HS-5 (cell line): ENCODE measurements at places on chromosomes 5 and 9.

DNA sequence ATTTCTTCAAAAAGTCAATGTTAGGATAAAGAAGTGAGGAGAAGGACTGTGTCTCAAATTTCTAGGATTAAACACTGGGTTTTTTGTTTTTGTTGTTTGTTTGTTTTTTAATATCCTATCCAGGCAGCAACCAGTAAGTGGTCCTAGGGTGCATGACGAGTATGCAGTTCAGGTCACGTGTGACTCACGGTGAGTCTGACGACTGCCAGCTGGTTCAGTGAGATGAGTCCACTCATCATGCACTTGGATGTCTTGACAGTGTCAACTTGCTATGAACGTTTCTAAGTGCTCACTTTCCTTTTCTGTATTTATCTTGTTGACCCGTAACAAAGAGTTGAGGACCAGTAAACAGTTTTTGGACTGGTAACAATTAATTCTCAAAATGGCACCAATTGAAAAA lies 32.7 kb downstream of the ATG10 start:
- peak; percentile 11 for DNase-seq

DNA sequence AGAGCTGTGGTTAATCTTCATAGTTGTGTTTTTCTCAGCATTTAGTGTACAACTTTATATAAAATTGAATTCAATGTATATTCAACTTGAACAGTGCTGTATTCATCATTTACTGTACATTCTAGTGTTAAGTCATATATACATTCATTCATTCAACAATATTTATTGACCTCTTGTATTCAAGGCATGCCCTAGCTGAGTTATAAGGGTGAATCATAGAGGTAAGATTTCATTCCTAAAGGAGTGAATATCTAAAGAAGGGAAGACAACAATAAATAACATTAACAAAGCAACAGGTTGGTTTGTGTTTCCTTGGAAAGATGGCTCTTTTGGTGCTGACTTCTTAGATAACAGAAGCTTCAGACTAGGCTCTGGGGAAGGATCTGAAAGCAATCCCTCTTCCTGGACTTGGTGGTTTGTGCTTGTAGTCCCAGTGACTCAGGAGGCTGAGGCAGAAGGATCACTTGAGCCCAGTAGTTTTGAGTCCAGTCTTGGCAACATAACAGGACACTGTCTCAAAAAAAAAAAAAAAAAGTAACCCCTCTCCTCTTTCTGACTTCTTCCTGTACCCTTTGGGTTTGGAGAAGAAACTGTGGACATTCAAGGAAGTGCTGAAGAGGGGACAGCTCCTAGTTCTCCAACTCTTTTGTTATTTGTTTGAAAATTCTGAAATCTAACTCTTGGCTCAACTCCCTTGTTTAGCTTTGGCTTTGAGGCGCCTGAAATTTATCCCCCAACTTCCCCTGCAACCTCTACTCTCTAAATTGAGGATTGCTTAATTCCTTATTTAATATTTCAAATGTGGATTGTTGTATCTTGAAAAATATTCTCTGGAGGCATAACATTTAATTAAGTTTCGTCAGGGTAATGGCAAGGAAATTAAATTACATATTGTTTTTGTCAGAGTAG lies 80.2 kb downstream of the OSTF1 start:
- DNase-seq = no peak

DNA sequence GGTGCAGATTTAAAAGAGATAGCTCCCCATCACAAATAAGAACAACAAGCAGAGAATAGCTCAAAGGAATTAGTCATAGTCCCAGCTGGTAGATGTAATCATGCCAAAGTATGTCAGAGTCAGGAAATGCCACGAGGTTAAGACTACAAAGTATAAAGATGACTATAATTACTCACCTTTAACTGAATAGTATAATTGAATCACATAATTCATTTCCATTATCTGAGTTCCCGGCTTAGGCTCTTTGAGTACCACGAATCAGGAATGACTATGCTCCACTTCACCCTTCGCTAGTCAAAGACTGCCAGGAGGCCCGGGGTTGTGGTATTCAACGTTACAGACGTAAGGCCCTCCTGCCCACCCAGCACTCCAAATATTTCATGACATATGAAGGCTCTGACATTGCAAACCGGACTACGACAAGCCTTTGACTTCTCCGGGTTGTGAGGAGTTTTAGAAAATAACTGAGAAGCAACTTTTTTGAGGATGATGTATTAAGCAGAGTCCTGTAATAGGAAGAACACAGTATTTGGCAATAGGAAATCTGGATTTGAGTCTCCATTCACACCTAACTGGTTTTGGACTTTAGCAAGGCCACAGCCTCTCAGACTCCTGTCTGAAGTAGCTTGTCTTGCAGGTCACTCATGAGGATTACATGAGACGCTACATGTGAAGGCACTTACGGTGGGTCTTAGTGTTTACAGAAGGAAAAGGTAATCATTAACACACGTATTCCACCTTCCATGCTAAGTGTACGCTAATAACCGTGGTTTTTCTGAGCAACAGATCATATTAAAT lies 64.6 kb downstream of the ENC1 start:
- DNase-seq = peak; percentile 73

DNA sequence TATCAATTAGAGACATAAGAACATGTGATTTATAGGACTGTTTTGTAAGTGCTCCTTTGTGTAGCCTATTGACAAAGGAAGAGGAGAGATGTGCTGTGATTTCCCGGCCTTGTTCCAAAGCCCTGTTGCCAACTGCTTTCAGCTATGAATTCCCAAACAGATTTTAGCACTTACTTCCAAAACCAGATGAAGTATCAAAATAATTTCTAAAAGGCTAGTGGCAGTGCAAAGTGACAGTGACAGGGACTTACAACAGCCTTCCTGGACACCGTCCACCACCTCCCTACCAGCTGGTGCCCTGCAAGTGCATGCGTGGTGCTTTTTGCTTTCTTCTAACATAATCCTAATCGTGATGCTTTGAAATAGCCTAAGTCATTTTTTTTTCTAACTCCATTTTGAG lies 254.1 kb upstream of the ACTBL2 start:
- DNase-seq = no peak

- DNase-seq = no peak
These were observed 352.7 kb downstream of the ZNF608 start for GRCh38 chr5:124393584-124394379.

DNA sequence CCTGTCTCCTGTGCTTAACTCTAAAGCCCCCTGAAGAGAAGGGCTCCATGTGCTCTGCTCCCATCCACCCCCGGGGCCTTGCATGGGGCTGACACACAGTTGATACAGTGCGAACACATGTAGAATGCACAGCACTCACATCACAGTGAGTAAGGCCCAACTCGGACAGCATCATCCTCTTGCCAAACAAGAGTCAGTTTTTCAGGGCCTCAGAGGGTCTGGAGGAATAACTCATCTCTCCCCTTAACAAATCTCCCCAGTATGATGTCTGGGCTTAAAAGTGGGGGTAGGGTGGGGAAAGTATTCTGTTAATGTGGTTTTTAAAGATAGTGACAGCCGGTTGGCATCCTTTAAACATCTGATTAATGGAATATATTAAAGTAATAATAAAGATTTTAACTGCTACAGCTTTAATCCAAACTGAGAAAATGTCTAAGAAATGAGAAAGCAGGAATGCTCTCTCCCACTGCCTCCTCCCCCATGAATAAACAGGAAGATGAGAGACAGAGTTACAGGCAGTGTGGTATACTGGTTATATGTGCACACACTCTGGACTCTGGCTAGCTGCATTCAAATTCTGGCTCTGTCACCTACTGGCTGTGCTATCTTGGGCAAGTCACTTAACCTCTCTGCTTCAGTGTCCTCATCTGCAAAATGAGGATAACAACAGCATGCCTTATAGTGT lies 22.5 kb downstream of the APBA1 start:
- DNase-seq = no peak

DNA sequence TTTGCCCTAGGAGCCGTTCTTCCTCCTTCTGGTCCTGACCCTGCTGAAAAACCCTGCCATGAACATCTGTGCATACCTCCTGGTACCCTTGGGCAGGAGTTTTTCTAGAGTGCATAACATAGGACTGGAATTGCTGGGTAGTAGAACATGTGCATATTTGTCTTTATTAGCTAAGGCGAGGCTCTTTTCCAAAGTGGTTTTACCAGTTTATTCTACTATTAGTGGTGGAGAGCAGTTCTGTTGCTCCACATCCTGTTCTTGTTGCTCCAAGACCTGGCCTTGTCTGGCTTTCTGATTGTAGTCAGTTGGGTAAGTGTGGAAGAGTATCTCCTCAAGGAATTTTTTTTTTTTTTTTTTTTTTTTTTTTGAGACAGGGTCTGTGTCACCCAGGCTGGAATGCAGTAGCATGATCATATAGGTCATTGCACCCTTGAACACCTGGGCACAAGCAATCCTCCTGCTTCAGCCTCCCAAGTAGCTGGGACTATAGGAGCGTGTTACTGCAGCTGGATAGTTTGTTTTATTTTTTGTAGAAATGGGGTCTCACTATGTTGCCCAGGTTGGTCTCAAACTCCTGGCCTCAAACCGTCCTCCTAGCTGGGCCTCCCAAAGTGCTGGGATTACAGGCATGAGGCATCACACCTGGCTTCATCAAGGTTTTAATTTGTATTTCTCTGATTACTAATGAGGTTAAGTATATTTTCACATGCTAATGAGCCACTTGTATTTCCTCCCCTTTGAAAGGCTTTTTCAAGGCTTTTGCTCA lies 85.2 kb downstream of the SPRY4 start:
- no peak for DNase-seq

- DNase-seq = no peak
These were observed 133.4 kb upstream of the SPEF2 start for GRCh38 chr5:35484241-35484640.

- DNase-seq = no peak
These were observed 141.1 kb upstream of the SLC12A2 start for GRCh38 chr5:127942246-127943060.

DNA sequence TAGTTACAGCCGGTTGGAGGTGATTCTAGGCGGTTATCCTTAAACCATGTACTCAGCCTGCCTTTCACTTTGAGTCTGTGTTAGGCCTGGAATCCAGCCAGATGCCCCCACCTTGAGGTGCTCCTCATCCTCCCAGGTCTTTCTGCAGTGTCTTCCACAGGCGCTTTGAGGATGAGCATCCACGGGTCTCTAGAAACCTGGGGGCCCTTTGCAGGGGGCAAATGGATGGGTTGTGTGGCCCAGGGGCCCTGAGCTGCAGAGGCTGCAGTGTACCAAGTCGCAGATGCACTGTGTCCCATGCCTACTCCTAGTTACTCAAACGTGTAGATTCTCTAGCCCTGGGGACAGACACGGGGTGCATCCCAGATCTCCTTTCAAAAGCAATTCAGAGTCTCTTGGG lies 242.1 kb upstream of the IRX1 start:
- DNase-seq = no peak

DNA sequence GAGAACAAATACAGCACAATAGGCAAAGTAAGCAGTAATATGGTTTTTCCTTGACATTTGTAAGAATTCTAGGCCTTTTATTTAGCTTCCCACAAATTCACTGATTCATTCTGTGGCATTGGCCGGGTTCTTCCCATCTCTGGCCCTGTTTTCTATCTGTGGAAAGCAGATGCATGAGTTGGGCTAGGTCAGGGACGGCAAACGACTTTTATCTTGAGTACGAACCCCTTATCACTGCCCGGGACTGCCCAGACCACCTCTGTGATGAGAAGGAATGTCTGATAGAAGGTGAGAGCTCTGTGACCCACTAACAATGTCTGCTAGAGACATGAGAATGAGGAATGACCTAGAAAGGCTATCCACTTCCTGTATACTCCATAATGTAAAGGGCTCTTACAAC lies 35.4 kb upstream of the ADAM19 start:
- no peak for DNase-seq

GRCh38 chr5:174446446-174446845 lies 277.9 kb upstream of the MSX2 start:
- DNase-seq = no peak

DNA sequence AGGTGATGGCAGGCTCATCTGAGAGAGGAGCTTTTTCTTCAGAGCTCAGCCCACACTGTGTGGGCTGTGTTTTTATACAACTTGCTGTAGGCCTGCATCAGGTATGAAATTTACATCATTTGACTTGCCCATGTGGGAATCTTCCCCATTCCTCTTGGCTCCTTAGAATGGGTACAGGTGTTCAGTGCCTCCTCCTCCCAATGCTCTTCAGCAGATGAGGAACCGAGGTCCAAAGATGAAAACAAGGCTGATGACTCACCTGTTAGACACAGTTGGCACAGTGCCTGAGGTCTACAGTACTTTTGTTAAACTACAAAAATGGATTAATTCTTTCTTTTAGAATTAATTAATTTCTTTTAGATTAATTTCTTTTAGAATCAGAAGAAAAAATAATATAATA lies 20.8 kb downstream of the PAPPA start:
- DNase-seq = no peak

DNA sequence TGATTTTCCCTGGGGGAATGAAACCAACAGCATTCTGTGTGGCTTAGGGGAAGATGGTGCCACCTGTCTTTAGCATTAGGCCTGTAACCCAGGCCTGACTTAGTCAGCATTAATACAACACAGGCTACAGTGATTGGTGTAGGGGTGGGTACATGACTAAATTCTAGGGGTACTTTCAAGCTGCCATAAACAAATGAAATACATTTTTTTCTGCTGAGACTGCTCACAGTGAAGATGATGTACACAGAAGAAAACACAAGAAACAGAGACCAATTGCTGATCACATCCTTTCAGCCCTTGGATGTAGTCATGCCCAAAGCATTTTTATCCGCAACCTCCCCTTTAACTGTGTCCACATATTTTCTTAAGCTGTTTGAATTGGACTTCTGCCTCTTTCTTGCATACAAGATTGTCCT lies 527.2 kb downstream of the KCTD16 start:
- peak; percentile 98 for DNase-seq

- no peak for DNase-seq
These were observed 14.9 kb upstream of the NDUFB6 start for GRCh38 chr9:32587901-32588300.

DNA sequence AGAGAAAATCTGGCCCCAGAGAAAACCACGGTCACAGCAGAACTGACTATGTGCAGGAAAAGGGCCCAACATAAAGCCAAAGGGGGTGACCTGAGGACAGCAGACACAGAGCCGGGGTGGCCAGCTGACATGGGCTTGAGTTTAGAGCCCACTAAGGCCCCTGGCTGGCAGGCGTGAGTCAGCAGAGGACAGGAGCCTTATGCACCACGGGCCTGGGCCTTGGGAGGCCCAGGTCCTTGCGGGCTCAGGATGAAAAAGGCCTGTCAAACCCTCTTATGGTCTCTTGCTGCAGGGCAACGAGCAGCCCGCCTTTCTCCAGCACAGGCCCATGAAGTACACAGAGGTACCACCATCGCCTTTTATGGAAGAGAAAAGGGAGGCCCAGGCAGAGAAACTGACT lies 19.7 kb downstream of the STK10 start:
- DNase-seq = no peak

GRCh38 chr5:169656125-169656901 lies 19.2 kb downstream of the DOCK2 start:
- no peak for DNase-seq
